CD4-positive, alpha-beta T cell treated with Interleukin-12 subunit alpha and Interleukin-12 subunit beta, for 1 hour (primary cell): ENCODE measurements at places on chromosomes 2 and 18.

- DNase-seq, result no peak
Observed at GRCh38 chr2:110865188-110865587, 132.8 kb downstream of the ACOXL start.

DNA sequence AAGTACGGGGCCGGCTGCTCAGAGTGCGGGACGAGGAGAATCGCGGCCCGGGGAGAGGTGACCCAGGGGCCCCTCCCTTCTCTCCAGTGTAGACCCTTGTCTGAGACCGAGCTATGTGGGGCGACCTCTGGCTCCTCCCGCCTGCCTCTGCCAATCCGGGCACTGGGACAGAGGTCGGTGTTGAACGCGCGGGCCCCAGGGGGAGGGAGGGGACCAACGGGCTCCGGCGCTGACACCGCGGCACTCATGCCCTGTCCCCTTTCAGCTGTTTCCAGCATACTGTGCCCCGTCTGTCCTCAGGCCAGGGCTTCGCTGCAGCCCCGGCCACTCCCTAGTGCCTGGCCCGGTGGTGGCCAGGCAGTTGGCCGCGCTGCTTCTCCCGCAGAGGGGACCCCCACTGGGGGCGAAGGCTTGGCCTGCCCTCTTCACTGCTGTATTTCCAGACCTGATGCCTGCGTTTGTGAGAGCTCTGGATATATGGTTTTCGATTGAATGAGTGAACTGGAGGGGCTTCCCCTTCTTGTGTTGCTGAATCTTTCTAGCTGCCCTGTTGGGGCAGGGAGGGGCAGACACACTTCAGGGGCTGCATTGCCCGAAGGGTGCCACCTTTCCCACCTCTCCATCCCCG lies 809 bp downstream of the DBI start:
- peak; percentile 31 for DNase-seq

GRCh38 chr2:23809150-23809549 lies 117.8 kb downstream of the ATAD2B start:
- no peak for DNase-seq

- DNase-seq, result no peak
Observed at GRCh38 chr2:239549711-239550255, 149.0 kb upstream of the HDAC4 start.

GRCh38 chr2:101386599-101387150 lies 628 bp downstream of the CREG2 start:
- no peak for DNase-seq

GRCh38 chr2:146874260-146874658 lies 970.6 kb upstream of the ACVR2A start:
- DNase-seq, result no peak

DNA sequence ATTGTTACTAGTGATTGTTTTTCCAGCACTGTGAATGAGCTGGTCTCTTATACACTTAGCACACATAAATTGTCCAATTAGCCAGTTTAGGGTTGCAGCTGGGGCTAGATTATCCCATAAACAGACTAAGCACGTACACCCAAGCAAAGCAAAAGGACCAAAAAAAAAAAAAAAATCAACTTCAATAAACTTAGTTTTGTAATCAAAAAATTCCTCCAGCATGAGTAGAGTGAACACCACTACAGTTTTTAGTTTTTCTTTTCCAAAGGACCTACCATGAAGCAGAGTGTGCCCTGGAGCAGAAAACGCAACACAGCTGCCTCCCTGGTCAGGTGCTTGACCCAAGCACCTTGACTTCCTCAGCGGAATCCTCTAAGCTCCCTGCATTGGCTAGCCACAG lies 249.4 kb upstream of the SLC14A2 start:
- no peak for DNase-seq

- DNase-seq, result no peak
Observed at GRCh38 chr2:12080360-12080759, 333.9 kb downstream of the LPIN1 start.

DNA sequence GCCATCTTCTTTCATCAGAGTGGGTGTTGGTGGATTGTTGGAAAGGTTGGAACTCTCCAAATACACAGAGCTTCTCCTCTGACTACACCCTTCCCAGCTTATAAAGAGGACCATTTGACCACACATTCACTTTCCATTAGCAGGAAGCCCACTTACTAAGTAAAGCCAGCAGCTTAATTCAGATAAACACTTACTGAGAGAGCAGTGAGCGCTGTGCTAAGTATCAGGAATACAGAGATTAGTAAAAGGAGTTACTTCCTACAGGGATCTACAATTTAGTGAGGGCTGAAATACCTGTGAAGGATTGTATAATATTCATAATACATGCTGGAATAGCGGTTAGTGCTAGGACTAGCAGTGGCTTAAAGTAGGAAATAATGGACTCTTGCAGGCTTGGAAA lies 343.0 kb downstream of the NYAP2 start:
- DNase-seq, result no peak
